ENCODE measurements at places on chromosomes 3 and 15.
A peak's percentile ranks its signal among the peaks of the same experiment; 100 is the strongest.

DNA sequence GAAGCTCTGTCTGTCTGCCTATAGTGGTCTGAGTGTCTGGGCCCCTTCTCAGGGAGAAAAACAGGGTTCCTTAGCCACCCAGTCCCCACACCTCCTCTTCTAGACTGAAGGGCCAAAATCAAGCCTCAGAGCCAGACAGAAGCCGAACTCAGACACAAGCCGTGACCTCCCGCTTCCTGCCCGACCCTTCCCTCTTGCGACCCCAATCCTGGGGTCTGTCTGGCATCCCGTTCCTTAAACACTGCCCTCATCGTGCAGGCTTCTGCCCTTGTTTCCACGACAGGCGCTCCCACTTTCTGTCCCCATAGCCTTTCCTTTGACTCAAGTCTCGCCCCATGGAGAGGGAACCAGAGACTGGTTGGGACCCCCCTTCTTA, 32.3 kb downstream of the EPHB3 start:
- DNase-seq, result no peak

DNA sequence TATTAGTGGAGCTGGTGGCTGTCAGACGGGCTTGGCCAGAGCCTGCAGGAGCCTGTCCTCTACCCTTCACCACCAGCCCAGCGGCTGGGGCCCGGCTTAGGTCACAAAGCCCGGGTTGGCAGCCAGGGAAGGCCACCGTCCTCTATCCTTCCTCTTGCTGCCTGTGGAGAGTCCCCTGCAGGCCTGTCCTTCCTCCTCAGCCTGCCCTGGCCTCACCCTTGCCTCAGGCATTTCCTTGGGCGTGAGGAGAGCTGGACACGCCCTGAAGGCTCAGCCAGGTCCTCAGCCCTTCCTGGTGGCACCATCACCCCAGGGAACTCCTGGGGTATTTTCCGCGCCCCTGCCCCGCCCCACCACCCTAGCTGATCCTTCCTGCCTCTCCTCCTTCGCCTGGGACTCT, 7.7 kb downstream of the CHAC1 start:
- no peak for DNase-seq

GRCh38 chr15:85008474-85009260, 27.0 kb downstream of the PDE8A start:
- DNase-seq, result no peak

DNA sequence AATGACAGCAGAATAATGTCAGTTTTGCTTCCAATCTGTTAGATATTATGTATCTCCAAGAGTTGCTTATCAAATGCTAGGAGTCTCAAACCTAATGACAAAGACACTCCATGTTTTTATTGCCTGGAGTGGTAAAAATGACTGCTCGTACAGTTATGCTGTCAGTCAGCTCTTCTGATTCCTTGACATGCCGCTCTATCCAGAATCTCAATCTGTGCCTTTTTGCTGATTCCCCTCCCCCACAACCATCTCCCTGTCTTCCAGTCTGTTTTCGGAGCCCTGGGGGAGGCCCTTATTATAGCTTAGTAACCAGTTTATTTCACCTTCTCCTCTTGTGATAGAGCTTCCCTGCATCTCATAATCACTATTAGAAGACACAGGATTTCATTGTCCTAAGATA, 2.6 kb downstream of the MKRN2 start:
- no peak for DNase-seq

DNA sequence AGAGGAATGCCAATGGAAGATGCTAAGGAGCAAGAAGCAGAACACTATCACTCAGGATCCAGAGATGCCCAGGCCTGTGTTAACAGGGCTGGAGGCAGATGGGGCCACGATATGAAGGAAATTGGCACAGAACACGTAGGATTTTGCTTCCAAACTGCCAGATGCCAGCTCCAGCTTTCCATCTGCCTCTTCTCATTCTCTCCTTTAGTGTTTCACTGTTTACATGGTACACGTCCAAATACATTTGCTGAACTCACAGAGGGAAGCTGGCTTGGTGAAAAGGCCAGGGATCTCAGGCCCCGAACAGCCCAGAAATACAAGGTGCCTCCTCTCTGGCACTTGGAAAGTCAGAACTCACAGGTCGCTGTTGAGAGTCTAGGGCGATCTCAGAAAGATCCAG, 187.0 kb downstream of the NTRK3 start:
- no peak for DNase-seq

DNA sequence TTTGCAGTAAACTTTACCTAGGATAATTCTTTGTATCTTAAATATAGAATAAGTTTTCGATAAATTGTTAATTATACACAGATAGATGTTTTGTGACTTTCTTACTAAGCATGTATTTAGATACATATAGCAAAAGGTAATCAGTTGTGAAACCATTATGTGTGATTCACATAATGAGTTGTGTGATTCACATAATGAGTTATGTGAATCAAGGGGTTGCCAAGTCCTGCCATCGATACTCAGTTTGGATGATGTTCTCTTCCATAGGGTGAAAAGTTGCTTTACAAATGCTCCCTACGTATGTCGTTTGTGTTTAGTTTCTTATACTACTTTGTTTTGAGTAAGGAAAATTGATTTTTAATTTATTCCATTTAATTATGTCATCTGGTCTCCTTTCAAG, 682.1 kb downstream of the MECOM start:
- no peak for DNase-seq

DNA sequence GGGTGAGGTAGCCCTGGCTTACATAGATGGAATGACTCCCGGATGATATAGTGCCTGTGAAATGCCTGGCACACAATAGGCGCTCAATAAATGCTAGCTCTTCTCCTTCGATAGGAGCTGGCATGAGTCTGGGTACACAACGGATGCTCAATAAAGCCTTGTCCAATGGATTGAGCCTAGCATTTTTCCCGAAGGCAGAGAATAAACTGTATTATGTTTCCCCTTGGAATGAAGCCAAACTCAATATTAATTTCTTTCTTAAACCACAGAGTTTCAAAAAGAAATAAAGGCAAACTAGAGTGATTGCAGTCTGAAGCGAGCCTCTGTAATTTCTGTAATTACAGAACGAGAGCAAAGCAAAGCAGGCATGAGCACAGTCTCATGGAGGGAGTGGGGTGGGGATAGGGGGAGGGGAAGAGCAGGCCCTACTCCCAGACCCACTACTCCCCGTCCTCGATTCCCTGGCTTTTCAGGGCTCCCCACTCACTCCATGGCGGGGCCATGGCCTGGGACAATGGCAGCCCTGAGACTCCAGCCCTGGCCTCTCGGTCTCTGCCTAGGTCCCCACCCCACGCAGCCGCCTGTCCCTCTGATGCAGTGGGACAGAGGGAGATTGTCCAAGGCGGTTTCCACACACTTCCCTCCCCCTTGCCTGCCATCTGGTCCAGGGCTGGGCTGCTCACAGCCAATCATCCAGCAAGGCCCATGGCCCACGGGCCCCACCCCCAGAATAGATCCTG, 18.0 kb downstream of the SLC6A1 start:
- no peak for DNase-seq

- DNase-seq, result no peak
Observed at GRCh38 chr3:99867594-99868310, 50.1 kb downstream of the CMSS1 start.

DNA sequence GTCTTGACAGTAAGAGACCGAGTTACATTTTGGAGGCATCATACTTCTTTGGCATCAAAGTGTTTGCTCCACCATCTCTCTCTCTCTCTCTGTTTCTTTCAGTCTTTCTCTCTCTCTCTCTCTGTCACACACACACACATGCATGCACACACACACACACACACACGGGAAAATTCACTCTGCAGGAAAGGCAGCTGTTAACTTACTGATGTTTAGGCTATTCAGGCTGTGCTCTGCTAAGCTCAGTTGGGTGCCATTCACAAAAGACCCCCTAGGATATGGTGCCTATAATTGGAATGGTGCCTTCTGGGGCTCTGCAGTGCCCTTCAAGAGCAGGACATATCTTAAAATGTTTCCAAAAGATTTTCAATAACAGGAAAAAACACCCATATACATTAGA, 78.2 kb downstream of the KCNH8 start:
- no peak for DNase-seq

DNA sequence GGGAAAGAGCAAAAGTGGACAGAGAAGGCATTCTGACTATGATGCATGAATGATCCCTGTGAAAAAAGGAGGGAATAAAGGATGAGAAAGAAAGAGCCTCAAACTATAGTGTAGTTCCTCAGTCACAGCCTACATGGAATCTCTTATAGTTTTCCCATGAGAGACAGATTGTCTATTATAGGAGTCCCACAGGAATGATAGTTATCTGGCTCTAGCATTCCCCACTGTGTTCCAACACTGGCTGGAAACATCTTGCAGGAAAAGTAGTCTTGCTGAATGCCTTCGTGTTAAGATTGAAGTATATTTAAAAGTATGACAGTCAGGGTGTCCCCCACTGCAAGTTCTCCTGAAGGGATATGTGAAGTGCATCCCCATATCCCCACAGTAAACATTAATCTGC, 641.5 kb upstream of the NECTIN3 start:
- no peak for DNase-seq

DNA sequence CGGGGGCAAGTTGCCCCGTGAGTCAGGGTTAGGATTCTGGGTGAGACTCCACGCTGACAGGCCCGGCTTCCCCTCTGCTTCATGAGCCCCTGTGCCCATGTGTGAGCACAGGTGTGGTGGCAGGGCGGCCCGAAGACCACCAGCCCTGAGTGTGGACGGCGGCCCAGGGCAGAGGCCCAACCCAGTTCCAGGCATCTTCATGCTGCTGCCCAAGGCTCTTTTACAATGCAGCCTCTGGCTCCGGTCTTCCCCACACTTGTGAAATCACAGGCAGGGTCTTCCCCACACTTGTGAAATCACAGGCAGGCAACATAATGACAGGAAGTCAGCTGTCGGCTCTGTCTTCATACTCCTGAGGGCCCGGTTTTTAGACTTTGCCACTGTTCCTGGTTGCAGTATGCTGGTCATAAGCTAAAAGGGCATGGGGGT, 78.8 kb downstream of the AAGAB start:
- no peak for DNase-seq

DNA sequence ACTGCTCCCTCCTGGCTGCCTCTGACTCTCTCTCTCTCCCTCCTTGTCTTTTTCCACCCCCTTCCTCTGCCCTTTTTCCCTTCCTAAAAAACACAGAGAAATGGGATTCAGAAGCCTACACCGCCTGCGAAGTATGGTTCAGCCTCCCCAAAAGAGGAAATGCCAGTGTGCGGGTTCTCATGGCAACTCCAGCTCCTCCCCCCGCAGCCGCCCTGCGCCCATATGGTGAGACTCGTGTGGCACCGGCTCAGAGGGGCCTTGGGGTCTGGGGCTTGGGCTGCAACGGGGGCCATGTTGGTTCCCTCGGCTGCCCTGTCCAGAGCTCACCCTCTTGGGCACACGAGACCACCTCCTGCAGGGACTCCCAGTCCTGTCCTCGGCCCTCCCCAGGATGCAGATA, 23.6 kb upstream of the LINGO1 start:
- DNase-seq, result no peak

DNA sequence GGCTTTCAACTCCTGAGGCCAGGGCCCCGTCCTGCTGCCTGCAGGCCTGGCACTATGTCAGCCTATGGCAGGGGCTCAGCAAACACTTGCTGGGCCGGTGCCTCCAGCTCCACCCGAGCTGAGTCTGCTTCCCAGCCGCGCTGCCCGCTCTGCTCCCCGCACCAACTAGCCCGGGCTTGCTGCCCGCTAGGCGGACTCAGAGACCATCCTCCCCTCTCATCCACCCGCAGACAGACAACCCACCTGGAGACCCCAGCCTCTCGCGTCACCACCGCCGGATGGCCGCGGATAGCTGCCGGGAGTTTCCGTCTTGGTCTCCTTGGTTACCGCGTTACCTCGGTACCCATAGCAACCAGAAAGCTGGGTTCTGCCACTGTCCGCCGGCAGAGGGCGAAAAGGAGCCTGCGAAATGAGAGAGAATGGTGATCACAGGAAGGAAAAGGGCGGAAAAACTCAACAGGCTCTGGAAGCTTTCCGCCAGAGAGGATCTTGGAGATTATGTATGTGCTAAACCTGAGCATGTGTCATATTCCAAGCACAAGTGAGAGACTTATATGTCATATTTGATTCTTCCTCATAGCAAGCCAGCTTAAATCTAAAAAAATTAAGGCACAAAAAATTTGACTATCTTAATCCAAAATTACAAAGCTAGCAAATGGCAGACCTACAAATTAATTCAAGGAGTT, at the start of gene ZBBX:
Gene ZBBX, minus strand, starts transcription at position 294 of the 686 bp plus-strand sequence. CDS start 7,396 bp downstream, outside the sequence.
- peak; percentile 63 for DNase-seq

GRCh38 chr3:5330152-5330810, 142.8 kb downstream of the EDEM1 start:
- no peak for DNase-seq

DNA sequence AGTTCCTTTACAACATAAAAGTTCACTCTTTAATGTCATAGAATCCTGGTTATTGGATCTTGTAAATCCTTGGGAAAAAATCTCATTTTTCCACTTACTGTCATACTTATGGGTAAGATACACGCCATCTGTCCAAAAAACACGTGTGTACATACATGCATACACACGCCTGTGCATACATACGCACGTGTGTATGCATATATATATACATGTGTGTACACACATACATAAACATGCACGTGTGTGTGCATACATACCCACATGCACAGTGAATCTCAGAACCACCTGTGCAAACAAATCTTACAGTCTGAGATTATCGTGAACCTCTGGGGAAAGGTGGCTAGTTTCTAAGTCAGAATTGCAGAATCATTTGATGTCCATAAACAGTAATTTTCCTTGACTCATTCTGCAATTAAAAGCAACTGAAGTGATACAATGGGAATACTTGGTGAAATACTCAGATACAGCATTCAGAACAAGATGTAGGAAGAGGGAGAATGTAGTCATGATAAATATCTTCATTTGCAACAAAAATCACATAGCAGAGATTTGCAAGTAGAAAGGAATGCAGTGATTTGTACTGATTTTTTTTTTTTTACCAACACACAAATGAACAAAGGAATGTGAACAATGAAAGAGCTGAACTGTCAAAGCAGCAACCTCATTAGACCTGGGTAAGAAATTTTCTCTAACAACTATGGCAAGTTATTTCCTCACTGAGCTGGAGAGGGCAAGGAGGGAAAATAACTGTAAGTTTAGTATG, 160.6 kb upstream of the POU1F1 start:
- no peak for DNase-seq

All from stimulated activated CD4-positive, alpha-beta T cell treated with anti-CD3 and anti-CD28 coated beads, TNF-alpha, amount 100 ng/mL, for 1 hour (primary cell).